ENCODE measurements at places on chromosomes 5 and 9. TPM values are rescaled to one million over a fixed set of nuclear protein-coding genes. Genes with fewer than 3 reads are reported as not detected.

Gene ASB6
- 35.2 TPM for total RNA-seq

GRCh38 chr9:126395439-126396212 lies 69.0 kb downstream of the MVB12B start:
- DNase-seq: no peak

DNA sequence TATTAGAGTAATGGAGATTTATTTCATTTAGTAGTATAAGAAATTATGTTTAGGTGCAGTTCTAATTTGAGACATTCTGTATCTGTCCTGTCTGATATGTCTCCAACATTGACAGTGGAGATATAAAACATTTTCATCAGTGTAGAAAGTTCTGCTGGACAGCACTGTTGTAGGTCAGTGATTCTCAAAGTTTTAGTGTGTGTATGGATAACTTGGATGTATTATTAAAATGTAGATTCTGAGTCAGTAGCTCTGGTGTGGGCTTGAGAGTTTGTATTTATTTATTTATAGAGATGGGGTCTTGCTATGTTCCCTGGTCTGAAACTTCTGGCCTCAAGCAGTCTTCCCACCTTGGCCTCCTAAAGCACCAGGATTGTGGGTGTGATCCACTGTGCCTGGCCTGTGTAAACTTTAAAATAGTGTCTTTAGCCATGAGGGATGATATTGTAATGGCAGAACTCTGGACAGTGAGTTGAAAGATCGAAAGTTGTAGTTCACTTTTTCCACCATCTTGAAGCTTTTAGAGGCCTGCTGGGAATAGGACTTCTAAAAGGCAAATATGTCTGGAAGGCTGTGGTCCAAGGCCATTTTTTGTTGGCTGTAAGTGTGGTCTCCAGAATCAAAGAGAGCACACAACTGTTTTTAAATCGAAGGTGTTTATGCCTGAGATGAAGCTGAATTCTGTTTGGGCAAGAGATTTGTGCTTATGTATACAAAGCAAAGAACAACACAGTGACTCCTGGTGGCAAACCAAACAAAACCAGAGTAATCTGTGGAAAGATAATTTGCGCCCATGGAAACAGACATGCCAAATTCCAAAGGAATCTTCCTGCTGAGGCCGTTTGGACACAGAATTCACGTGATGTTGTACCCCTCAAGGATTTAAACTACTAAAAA lies 12.4 kb downstream of the UBAP1 start:
- DNase-seq: no peak

DNA sequence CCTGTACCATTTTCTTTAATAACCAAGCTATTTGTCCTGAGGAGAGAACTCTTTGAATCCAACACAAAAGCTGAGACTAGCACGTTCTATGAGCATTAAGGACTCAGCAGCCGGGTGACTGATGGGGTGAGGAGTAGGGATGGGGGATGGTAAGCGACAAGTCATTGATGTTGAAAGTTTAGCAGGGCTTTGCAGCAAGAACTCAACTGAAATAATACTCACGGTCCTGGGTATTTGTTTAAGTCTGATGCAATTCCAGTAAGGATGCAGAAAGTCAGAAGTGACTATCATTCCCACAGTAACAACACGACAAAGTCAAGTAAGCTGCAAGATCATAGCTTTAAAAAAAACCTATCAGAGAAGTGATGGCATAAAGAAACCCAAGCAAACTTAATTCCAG lies 131.1 kb downstream of the ACTL7B start:
- DNase-seq: no peak

Gene NR4A3
- total RNA-seq: 1.8 TPM

Gene TMEM215
- not detected for total RNA-seq

Gene FYB1
- total RNA-seq: 769 TPM

Gene SPATA31C1
- total RNA-seq: not detected

- DNase-seq: peak; percentile 5
Measured at GRCh38 chr9:137828527-137829259, 48.9 kb upstream of the CACNA1B start.

- no peak for DNase-seq
Measured at GRCh38 chr9:19689328-19690101, 99.3 kb downstream of the SLC24A2 start.

Gene PCDHGA7
- 0.21 TPM for total RNA-seq

GRCh38 chr5:95284572-95285408 lies at the start of gene MCTP1:
MCTP1 (minus strand) TSS chr5:95285094.
- DNase-seq: no peak

GRCh38 chr9:88997646-88998045 lies 6.4 kb downstream of the S1PR3 start:
- DNase-seq: no peak

Gene ARAP3
- total RNA-seq: 1.7 TPM

DNA sequence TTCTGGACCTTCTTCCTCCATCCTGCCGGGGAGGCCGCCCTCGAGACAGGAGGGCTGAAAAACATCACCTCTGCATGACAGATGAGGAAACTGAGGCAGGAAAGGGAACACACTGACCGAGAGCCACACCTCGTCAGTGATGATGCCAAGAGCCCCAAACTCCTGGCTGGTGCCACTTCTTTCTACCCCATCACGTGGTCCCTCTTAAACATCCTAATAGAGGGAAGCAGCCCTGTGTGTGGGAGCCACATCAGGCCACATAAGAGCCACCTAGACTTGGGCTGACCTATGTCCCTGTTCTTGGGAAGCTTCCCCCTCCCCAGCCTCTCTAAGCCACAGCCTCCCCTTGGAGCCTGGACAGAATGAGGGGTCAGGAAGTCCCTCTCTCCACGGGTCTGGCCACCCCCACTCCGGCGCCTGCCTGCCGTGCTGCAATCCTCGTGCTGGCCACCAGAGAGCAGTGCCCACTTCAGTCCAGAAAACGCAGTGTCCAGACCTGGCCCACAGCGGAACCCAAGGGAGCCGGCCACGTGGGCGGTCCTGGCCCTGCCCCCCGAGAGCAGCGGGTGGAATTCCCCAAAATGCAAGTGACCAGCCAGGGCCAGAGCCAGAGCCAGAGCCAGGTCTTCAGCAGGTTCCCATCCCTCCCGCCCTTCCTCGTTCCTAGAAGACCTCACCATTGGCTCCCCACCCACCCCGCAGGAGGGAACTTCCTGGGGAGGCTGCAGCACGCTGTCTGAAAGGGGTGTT lies 54.7 kb upstream of the SARDH start:
- DNase-seq: peak; percentile 24

Gene TMC1
- not detected for total RNA-seq

- no peak for DNase-seq
Measured at GRCh38 chr9:136719195-136719880, 7.0 kb downstream of the DIPK1B start.

DNA sequence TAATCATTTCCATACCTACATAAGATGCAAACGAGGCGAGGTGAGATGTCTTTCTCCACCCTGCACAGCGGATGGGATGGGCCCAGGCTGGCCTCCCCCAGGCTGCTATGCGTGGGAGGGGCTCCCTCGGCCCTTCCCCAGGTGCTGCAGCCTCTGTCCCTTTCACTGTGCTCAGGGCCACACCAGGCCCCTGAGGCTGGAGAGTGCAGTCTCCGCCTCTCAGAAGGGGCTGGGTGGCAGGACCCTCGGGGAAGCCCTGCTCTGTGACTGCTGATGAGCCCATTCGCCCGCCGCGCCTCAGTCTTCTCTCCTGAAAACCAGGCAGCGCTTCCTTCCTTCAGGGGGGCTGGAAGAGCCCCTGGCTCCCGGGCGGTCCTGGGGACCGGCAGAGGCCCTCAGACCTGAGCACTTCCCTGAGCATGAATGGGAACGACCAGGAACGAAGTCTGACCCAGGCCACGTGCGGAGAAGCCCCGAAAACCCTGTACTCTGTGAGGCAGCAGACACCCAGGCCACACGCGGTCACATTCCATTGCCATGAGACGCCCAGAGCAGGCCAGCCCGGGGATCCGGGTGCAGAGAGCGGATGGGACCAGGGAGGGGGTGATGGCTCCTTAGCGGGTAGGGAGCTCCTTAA lies 21.9 kb upstream of the NOTCH1 start:
- DNase-seq: no peak

Gene ACTBL2
- total RNA-seq: not detected

GRCh38 chr5:38845526-38846378 lies at the start of gene OSMR:
OSMR (plus strand) TSS chr5:38846012; CDS start chr5:38869045, 23,033 bp downstream.
- no peak for DNase-seq

DNA sequence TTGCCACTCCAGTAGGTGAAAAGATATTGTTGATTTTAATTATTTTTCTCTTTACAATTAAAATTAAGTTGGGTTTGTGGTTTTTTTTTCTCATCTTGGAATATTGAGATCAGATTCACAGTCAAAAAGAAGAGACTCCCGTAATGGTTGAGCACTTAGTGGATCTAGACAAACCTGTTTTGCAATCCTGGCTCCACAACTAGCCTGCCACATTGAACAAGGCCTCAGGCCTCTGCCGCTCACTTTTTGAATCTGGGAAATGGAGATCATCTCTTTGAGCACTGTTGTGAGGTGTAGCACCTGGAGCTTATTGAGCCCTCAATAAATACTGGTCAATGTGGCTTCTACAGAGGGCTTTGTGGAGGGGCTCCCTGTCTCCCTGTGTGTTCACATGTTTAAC lies 37.1 kb upstream of the RARS1 start:
- no peak for DNase-seq

DNA sequence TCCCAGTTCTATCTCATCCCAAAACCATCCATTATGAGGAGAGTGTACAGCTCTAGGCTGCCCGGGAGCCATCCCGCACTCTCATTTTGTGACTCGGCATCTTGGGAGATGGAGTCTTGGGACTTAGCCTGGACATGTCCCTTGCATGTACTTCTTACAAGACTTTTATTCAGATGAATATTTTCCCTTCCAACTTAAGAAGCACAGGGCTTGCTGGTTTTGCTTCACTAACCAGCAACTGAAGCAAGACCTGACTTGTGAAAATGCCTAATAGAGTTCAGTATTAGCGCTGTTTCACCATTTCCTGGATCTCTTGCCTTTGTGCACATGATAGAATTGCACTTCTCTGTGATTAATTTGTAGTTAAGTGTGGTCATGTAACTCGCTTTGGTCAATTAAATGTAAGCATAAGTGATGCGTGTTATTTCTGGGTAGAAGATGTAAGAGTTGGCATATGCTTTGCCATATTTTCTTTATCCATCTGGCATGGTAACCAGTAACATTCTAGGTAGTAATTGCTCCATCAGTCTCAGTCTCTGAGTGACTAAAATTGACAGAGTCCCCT lies 55.8 kb downstream of the PDCD1LG2 start:
- no peak for DNase-seq

GRCh38 chr5:123543438-123543837 lies 31.5 kb downstream of the CSNK1G3 start:
- no peak for DNase-seq

Gene CER1
- total RNA-seq: not detected

Gene INSL6
- not detected for total RNA-seq

Gene PCDHGB5
- total RNA-seq: 0.39 TPM

- DNase-seq: no peak
Measured at GRCh38 chr5:146339715-146340259, 1.1 kb downstream of the POU4F3 start.

- DNase-seq: no peak
Measured at GRCh38 chr5:17180864-17181723, 36.3 kb upstream of the BASP1 start.

- DNase-seq: no peak
Measured at GRCh38 chr5:35890021-35891020, 33.6 kb downstream of the IL7R start.

- DNase-seq: no peak
Measured at GRCh38 chr9:7265181-7265580, 507.4 kb downstream of the KDM4C start.

- DNase-seq: no peak
Measured at GRCh38 chr5:154451957-154452356, 6.2 kb downstream of the SAP30L start.

Gene C9orf152
- total RNA-seq: not detected

DNA sequence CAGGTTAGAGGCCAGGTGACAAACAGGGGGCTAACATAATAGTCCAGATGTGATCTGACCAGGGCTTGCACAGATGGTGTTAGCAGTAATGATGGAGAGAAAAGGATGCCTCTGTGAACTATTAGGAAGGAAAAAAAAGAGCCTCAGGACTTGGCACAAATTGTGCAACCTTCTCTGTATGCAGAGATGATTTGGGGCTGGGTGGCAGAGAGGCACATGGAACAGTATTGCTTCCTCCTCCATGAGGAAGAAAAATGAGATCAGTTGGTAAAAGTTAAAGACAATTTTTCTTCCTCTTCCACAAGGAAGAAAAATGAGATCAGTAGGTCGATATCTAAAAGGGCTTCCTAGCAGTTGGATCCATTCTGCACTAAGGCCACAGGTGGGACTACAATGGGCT lies 13.9 kb upstream of the ANXA6 start:
- no peak for DNase-seq

DNA sequence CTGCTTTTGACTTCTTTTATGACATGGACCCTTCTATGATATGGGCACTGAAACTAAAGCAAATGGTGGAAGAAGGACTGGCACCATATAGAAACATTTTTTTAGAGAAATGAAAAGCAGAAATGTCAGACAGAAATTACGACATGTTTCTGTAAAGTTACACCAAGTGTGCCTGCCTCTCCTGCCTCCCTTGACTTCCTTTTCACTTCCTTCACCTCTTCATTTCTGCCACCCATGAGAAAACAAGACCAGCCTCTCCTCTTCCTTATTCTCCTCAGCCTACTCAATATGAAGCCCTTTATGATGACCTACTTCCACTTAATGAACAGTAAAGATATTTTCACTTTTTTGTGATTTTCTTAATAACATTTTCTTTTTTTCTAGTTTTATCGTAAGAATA lies 44.5 kb downstream of the ERCC6L2 start:
- no peak for DNase-seq

Gene AGXT2
- not detected for total RNA-seq

Gene DPYSL3
- total RNA-seq: 0.54 TPM

- DNase-seq: no peak
Measured at GRCh38 chr5:98175474-98175873, 598.0 kb upstream of the RGMB start.

DNA sequence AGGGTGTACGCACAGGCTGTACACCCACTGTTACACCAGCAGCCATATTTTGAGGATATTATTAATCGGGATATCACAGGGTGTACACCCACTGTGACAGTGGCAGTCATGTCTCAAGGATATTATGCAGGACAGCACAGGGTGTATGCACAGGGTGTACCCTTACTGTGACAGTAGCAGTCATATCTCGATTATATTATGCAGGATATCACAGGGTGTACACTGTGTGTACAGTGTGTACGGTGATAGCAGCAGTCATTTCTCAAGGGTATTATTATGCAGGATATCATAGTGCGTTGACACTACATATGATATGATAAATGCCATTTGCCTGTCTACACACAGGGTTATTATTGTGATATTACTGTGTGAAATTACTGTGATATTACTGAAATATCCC lies 80.5 kb upstream of the SLC25A48 start:
- no peak for DNase-seq

- no peak for DNase-seq
Measured at GRCh38 chr9:123544007-123544827, 188.2 kb downstream of the CRB2 start.

Measured in T-cell (primary cell).